ENCODE measurements at places on chromosomes 3 and 15.

- DNase-seq, result no peak
Measured at GRCh38 chr15:86588413-86588812, 508.7 kb downstream of the AGBL1 start.

GRCh38 chr3:2944628-2945027 lies 165.5 kb downstream of the IL5RA start:
- DNase-seq, result no peak

GRCh38 chr3:27488821-27489220 lies 4.6 kb upstream of the SLC4A7 start:
- DNase-seq, result no peak

DNA sequence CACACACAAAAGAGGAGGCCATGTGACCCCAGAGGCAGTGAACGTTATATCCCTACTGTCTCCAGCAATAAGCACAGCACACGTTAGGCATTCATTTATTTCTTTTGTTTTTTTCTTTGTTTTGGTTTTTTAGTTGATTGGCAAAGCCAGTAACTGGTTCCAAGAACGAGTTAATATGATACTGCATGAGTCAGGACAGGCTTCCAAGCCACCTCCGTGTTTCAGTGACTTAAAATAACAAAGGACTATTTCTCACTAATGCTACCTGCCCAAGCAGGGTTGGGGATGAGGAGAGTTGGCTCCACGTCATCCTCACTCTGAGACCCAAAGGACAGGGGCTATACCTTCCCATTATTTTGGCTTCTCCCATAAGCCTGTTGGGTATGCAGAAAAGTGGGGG lies 130.5 kb downstream of the ST8SIA2 start:
- DNase-seq, result no peak

- no peak for DNase-seq
Measured at GRCh38 chr3:124791142-124791541, 60.9 kb downstream of the UMPS start.

GRCh38 chr3:32872487-32873382 lies 54.9 kb downstream of the TRIM71 start:
- DNase-seq, result no peak

- DNase-seq, result peak; percentile 8
Measured at GRCh38 chr3:156676768-156677479, 2.5 kb downstream of the TIPARP start.

- no peak for DNase-seq
Measured at GRCh38 chr15:66169023-66169422, 84.5 kb downstream of the MEGF11 start.

GRCh38 chr15:85380812-85381642 lies 624 bp downstream of the AKAP13 start:
- peak; percentile 10 for DNase-seq

DNA sequence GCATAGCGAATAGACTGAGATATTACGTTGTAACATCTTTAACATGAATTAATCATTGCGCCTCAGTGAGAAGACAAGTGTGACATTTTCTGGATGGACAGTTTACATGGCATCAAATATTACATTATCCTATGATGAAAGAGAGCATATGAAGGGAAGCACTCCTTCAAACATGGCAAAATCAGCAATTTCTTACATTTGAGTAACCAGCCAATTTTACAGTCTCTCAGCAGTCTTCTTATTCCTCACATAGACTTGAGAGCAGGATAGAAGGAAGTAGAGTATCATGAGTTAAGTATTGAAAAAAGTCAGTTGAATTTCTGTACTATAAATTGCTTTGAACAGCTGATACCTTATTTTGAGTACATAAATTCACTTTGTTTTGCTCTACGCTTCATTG lies 38.9 kb downstream of the FANCI start:
- DNase-seq, result no peak

- no peak for DNase-seq
Measured at GRCh38 chr15:55770261-55770660, 27.3 kb upstream of the PRTG start.

- no peak for DNase-seq
Measured at GRCh38 chr3:177193688-177194268, 3.5 kb downstream of the TBL1XR1 start.

DNA sequence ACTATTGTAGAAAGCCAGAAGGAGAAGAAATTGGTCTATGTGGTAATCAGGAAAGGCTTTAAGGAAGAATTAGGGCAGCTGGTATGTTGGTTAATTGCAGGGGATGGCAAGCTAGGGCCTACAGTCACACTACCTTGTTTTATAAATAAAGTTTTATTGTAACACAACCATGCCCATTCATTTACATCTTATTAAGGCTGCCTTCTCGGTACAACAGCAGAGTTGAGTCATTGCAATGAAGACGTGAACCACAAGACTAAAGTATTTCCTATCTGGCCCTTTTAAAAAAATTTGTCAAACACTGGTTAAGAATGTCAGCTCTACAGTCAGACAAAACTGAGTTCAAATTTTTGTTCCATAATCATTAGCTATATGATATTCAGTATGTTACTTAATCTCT lies 8.3 kb downstream of the SERPINI1 start:
- no peak for DNase-seq

GRCh38 chr3:44862226-44862637 lies 520 bp downstream of the TMEM42 start:
- DNase-seq, result no peak

- DNase-seq, result no peak
Measured at GRCh38 chr3:24648063-24648462, 153.4 kb upstream of the THRB start.

- no peak for DNase-seq
Measured at GRCh38 chr15:48696627-48697312, 51.3 kb upstream of the FBN1 start.

GRCh38 chr15:92886042-92886537 lies 14.0 kb upstream of the CHD2 start:
- DNase-seq, result no peak

DNA sequence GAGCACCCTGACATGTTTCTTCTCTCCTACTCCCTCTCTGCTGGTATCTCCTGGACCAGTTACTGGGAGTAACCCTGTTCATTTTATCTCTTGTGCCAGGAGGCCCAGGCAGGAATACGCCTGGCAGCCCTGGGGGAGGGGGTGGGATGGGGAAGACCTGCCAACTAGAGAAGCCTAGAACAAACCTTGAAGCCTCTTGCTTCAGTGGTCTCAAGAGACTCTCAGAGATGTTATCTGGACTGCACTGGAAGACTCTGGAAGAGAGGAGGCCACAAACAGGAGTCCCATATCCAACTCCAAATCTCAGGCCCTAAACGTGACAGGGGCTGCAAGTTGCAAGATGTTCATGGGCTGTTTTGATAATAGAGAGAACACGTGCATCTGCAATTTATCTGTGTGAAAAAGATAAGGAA lies at the start of gene EPB42:
Gene EPB42, minus strand, starts transcription at position 28 of the 413 bp plus-strand sequence. CDS start 193 bp downstream, outside the sequence.
- DNase-seq, result no peak

DNA sequence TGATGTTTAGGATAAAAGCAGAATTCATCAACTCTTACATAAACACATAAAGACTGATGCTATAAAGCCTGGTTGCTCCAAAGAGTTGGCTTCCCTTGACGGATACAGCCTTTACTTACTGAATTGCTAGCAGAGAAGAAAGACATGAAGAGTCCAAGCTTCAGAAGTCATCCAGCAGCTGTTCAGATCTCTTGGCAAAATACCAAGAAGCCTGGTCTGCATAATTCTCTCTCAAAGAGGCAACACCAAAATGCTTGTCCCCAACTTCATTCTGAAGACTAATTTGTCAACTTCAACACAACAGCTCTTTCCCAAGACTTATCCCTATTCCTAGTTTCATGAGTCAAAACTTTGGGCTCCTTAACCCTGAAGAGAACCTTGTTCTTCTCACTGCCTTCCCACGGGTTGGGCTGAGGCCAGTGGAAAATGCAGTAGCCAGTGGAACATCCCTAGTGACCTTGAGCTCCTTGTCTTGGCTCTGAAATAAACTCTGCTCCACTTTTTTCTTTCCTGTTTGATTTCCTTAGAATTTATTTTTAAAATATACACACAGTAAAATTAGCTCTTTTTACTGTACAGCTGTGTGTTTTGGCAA lies 119.2 kb upstream of the THBS1 start:
- DNase-seq, result no peak

DNA sequence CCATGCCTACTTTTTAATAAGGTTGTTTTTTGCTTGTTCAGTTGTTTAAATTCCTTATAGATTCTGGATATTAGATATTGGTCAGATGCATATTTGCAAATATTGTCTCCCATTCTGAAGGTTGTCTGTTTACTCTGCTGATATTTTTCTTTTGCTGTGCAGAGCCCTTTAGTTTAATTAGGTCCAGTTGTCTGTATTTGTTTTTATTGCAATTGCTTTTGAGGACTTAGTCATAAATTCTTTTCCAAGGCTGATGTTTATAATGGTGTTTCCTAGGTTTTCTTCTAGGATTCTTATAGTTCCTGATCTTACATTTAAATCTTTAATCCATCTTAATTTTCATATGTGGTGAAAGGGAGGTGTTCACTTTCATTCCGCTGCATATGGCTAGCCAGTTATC lies 77.4 kb downstream of the PTPRG start:
- no peak for DNase-seq

DNA sequence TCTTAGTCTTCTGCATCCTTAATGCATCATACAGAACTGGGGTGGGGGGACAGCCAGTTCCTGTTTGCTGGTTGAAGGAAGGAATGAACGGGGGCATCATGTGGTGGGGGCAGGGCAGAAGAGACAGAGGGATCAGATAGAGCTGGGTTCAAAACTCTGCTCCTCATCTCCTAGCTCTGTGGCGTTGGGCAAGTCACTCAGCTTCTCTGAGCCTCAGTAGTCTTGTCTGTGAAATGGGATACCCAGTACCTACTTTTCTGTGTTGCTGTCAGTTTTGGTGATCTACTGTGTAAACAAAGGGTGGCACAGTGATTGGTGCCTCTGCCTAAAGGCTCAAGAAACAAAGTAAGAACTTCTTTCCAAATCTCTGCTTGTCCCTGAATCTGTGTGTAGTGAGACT lies 36.3 kb downstream of the RHCG start:
- no peak for DNase-seq

DNA sequence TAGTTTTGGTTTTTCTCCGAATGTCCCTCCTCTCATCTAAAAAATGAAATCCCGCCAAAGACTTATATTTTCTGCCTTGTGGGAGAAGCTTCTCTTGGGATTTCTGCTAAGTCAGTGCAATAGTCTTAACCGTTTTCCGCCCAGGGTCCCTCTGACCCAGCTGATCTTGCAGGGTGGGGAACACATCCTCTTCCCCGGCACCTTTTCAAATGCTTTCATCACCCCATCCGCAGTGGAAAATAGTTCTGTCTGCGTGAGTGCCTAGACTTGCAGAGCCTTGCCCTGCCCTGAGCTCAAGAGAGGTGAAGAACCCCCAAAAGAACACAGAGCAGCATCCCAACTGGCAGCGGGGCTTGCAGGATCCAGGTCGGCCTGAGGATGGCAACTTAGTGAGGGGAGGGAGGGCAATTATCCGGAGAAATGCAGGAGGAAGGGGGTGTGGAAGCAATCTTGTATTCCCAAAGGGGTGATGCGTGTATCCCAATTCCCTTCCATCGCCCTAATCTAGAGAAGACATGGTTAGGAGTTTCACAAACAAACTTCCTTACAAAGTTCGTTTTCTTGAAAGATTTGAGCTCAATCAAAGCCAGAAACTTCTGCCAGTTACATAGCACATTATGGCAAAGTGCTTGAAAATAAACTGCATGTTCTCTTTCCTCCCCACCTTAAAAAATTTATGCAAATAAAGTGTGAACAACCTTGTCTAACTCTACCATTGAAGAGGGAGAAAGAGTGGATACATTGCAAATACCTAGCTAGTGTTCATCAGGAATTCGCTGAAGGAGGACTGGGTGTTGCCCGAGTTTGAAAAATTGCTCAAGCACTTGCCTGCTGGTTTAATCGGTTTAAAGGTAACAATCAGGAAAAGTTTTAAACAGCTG lies 79.9 kb downstream of the NR2F2 start:
- DNase-seq, result no peak

DNA sequence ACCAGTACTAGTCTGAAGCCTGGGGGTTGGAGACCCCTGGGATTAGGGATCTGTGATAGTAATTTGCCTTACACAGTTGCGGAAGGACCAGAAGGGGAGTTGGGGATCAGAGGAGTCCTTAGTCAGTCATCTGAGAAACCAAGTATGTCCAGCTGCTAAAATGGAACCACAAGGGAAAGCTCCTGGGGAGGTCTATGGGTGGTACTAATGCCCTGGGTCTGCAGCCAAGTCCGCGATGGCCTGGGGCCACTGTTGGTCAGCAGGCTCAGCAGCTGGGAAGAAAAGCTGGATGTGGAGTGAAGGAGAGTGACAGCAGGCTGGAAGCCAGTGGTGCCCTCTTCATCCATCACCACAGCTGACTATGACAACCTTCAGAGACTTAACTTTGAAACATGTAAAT lies 2.2 kb upstream of the ANKDD1A start:
- no peak for DNase-seq

GRCh38 chr3:119559441-119559963 lies at the start of gene CD80:
CD80 (minus strand) TSS chr3:119559614; CDS start chr3:119557728, 1,886 bp downstream.
- no peak for DNase-seq

- no peak for DNase-seq
Measured at GRCh38 chr3:67564008-67564407, 90.4 kb downstream of the SUCLG2 start.

DNA sequence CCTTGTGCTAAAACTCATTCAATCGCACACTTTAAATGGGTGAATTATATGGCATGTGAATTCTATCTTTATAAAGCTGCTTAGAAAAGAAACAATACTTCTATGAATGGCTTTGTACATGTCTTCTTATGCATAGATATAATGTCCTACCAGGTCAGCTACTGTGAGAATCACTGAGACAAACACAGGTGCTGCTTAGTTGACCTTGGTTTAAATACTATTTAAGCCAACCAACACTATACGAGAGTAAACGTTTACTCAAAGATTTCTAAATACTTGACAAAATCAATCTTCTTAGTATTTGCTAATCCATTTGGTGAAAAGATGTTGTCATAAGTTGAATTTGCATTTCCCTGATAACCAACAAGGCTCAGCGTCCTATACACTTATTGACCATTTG lies 260.3 kb downstream of the ADAMTS17 start:
- no peak for DNase-seq

DNA sequence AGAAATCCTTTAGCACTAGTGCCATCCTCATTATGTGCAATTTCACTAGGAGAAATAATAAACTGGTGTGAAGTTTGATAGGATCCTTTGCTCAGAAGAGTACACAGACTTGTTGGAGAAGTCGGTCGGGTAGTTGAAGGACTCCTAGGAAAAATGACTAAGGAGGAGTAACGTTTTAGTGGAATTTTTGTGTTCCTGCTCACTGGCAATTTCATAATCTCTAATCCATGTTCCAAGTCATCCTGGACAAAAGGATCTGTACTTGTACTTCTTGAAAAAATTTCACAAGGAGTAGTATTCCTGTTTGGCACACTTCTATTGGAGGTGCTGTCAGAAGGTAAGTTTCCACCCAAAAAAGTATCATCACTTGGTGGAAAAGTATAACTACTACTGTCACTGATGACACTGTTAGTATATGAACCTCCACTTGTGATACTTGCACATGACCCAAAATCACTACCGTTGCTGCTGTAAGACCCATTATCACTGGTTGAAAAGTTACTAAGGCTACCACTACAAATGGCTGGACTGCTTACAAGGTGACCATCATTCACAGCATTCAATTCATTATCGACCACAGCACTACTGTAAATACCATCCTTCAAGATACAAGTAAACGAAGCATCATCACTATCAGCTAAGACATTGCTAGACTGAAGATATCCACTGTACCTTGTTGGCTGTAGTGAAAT lies 77.4 kb downstream of the NEDD4 start:
- no peak for DNase-seq

All from activated CD8-positive, alpha-beta memory T cell treated with anti-CD3 and anti-CD28 coated beads for 1 hour (primary cell).